Iris pigment epithelial cell (primary cell): ENCODE measurements at places on chromosomes 13 and 19.

GRCh38 chr19:10105509-10106099 is 558 bp upstream of the PPAN start:
- DNase-seq: no peak

DNA sequence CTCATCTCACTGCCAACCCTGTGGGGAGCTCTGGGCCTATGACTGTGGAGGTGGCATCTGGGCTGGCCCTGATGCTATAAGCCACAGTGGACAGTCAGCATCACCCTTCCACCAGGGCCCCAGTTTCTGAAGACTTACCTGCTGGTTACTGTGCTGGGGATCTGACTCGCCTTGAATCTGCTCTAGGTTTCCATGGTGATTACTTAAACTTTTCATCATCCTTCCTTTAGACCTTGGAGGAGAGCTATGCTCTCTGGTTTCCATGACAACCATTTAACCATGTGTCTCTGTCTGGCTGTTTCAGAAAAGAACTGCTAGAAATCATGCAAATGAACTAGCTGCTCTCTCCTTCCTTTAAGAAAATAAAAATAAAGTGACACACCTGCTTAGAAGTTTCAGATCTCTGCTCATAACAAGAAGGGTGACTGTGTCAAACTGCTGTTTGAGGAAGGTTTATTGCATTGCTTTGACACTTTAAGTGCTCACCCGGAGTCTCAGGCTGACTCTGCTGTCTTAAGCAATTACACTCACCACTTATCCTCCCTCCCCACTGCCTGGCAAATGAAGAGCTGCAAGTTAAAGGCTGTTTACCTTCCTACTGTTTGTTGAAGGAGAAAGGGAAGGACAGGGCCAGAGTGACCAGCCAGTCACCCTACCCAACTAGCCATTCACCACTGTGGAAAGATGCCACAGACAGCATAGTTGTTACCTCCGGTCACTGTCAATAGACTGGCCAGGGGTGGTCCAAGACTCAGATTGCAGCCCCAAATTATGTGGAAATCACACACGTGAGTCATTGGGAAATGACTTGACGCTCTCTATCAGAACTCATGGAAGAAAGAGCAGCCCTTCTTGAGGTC is 87.6 kb downstream of the HSPH1 start:
- DNase-seq: peak; percentile 64

- DNase-seq: no peak
Measured at GRCh38 chr19:37983153-37983552, 76.1 kb downstream of the SIPA1L3 start.

GRCh38 chr13:111491021-111491420 is 170.6 kb downstream of the TEX29 start:
- DNase-seq: no peak

DNA sequence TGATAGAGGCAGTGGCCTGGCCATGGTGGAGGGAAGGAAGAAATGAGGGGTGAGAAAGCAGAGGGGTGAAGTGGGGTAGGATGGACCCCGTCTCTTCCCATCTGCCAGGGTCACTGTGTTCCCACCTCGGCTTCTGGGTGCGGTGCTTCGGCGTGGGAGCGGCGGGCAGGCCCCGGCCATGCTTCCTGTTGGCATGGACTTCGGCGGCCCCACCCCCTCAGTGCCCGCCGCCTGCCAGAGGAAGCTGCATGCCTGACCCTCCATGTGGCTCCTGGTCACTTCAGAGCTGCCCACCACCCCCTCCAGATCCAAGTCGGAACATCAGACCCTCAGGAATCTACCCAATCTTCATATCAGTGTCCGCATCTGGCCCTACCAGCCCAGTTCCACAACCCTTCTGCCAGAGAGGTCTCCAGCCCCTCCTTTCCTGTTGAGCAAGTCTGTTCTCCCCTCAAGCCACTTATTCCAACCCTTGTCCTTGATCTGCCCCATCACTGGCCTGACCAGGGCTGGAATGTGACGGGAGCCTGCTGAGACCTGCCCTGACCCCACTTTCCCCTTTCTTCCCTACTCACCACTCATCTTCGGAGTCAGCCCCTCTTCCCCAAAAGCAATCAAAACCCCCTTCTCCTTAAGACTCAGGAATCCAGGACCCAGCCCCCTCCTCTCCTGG is 1.5 kb downstream of the KCNN4 start:
- no peak for DNase-seq

GRCh38 chr13:46615888-46616531 is 63.0 kb downstream of the LRCH1 start:
- peak; percentile 60 for DNase-seq

DNA sequence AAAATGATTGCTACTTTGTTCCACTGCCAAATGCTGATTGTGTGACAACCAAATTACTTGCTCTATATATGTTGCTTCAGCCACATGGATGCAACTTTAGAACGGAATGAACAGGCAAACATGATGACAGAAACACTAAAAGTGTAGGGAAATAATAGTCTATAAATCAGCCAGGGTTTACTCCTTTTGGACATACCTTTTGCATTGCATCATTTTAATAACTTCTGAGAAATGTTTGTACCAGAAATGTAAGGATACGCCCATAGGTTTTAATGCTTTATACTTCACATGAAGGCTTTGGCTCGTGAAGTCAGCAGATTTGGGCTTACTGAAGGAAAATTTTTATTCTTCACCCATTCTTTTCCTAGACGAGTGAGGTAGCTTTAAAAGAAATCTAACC is 141.0 kb downstream of the POSTN start:
- peak; percentile 31 for DNase-seq

GRCh38 chr19:41804336-41804735 is 7.9 kb downstream of the CEACAM3 start:
- no peak for DNase-seq

GRCh38 chr13:109255141-109255856 is 531.1 kb downstream of the IRS2 start:
- no peak for DNase-seq

DNA sequence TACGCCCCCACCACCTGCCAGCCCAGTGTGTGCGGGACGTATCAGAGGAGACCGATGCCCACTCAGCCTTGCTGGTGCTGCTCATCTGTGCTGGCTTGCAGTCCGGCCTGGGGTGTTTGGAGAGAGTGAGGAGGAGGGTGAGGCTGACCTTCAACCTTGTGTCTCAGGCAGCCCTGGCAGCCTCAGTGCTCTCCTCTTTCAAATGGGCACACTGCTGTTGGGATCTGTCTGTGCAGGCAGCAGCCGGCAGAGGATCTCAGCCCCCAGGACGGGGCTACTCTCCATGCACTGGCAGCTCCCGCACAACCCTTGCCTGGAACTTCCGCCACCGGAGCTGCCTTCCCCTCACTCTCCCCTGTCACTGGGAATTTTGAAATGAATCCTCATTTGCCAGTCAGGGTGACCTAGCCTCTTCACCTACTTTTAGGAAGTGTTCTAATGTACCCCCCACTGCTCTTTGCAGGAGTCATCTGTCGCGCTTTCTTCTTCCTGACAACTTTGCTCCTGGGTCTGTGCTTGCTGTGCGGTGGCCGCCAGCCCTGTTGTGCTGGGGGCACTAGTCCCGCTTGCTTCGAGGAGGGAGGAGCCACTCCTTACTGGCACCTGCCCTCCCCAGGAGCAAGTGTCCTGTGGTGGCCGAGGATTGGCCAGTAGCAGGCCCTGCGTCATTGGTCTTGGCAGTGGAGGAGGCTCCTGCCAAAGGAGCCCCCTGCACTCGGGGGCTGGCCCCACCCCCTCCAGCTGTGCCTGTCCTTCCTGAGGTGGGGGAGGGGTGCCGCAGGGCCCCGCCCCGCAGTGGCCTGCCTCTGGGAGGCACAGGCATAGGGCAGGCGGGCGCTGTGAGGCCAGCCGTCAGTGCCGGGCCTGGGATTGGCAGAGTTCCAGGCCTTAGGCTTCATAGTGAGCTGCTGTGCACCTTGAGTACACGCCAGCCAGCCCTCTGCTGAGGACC is 53.4 kb downstream of the TSSK6 start:
- no peak for DNase-seq

DNA sequence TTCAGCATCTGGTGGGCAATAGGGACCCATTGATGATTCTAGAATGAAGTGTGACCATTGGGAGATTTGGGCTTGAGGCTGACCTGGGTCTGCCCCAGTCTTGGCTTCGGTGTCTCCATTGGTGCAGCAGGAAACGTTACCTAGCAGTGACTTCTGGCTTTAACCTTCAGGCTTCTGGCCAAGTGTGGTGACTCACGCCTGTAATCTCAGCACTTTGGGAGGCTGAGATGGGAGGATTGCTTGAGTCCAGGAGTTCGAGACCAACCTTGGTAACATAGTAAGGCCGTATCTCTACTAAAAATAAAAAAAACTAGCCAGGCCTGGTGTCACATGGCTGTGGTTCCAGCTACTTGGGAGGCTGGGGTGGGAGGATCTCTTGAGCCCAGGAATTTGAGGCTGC is 7.2 kb downstream of the FCHO1 start:
- DNase-seq: no peak

GRCh38 chr13:60111691-60112090 is 52.0 kb downstream of the DIAPH3 start:
- peak; percentile 63 for DNase-seq

GRCh38 chr13:34943436-34944273 is 1.6 kb downstream of the NBEA start:
- DNase-seq: no peak

DNA sequence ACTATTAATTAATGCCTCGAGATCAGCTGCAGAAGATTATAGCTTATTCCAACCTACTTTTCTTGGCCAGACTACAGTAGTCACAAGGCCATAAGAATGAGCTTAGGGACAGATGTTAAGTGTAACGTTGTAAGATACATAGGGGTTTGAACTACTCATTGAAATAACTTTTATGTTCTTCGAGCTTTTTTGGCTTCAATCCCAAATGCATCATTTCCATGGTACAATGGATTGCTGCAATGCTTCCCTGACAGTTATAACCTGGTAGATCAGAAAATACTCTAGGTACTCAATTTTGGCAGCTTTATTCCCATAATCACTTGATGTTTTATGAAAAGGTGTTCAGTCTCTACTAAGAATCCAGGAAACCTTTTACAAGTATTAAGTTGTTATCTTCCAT is 2216.7 kb upstream of the PCDH20 start:
- peak; percentile 1 for DNase-seq

- DNase-seq: peak; percentile 89
Measured at GRCh38 chr13:30739761-30740642, 4.7 kb downstream of the ALOX5AP start.

DNA sequence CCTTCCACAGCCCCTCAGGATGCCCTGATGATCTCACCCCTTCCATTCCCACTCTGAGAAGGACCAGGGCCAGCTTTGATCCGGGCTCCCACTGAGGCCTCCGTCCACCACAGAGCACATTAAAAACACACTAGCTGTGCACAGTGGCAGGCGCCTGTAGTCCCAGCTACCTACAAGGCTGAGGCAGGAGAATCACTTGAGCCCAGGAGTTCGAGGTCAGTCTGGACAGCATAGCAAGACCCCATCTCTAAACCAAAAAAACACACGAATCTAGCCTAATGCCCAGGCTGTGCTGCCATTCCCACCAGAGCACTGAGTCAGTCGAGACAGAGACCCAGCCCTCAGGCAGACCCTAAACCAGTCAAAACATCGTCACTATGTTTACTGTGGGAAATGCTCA is 14.1 kb downstream of the RFX1 start:
- DNase-seq: no peak

GRCh38 chr19:47497821-47498520 is 14.0 kb upstream of the KPTN start:
- no peak for DNase-seq

DNA sequence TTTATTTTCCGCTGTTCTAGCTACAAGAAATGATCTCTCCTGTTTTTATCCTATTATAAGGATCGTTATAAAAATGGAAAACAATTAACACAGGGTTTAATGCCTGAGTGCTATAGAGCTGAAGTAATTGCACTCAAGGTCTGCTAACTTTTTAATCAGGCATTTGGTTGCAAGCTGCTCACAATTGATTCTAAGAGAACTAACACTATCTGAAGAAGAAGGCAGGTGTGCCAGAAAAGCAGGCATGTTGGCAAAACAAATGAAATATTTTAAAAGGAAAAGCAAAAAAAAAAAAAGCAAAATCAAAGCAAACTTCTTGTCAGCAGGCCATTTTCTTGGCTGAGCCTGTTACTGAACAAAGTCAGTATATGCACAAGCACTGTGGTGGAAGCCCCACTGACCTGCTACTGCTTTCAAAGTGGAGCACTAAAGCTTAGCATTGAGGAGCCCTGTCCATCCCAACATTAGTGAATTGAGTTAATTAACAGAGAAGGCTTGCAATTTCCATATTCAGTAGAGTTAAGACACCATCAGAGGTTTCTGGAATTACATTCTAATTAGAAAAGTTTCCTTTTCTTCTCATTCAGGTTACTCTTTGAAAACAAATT is 574.2 kb downstream of the PCDH9 start:
- no peak for DNase-seq

- DNase-seq: no peak
Measured at GRCh38 chr13:89363144-89363543, 1692.0 kb downstream of the SLITRK5 start.

GRCh38 chr19:36527341-36527740 is 730 bp downstream of the ZNF260 start:
- DNase-seq: peak; percentile 11

DNA sequence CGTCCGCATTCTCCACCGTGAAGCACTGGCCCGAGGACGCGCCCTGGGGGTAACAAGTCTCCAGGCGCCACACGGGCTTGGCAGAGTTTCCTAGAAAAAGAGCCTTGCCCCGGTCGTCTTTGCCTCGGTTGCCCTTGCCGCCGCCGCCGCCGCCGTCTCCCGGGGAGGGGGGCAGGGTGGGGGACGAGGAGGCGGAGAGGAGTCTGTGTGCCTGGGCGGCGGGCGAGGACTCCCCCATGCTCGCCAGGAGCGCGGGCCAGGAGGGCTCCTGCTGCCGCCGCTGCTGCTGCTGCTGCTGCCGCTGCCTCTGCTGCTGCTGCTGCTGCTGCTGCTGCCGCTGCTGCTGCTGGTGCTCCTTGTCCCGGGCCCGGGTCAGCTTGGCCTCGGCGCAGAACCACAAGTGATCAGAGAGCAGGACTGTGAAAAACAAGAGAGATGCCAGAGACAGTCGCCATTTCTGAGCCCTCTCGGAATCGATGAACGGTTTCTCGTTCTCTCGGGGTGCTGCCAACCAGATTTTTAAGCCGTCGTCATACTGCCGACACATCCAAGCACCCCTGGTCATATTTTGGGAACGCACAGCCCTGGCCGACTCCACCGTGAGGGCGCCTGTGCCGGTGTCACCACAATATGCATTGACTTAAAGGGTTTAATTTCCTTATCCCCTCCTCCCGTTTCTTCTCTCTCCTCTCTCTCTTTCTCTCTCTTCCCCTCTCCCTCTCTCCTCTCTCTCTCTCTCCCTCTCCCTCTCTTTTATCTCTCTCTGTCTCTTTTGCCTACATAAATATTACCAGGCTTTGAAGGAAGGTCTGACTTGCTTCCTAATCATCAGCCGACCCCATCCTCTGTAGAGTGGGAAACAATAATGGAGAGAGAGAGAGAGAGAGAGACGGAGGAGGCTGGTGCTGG is 349.1 kb downstream of the LIG4 start:
- peak; percentile 63 for DNase-seq
